Suppressor macrophage treated with lipopolysaccharide for 4 hours (primary cell): ENCODE measurements at places on chromosomes 4 and X.

- no peak for DNase-seq
Observed at GRCh38 chr4:179605196-179605595, 2163.0 kb upstream of the AGA start.

DNA sequence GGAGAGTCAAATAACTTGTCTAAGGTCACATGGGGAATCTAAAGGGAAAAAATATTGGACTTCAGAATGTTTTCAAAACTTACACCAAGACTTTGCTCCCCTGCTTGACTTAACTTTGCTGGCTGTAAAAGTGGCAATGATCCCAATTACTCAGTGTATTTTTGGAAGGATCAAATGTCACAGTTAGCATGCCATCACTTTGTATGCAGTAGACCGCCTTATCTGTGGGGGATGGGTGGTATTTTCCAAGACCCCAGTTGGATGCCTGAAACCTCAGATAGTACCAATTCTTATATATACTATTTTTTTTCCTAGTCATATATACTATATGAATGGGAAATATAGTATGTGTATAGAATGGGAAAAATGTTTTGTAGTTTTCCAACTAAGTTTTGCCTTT, 53.4 kb downstream of the COL4A6 start:
- no peak for DNase-seq

DNA sequence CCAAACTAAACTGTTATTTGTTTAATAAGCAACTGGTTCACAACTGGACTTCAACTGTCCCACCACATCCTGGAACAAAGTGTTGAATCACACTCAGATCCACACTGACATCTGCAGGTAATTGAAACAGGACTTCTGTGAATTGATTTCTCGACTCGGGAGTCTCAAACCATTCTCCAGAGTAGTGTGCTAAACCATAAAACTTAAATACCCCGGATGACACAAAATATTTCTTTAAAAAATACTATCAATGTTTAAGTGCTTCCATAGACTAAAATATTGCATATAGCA, 95.4 kb upstream of the PLAC1 start:
- DNase-seq, result no peak

GRCh38 chr4:54473798-54474197, 184.0 kb upstream of the KIT start:
- DNase-seq, result no peak

- peak; percentile 36 for DNase-seq
Observed at GRCh38 chrX:123818243-123818642, 41.6 kb upstream of the XIAP start.
